Daoy (cell line): ENCODE measurements at places on chromosomes 2 and 18. TPM values are rescaled to one million over a fixed set of nuclear protein-coding genes. Genes with fewer than 3 reads are reported as not detected.
A peak's percentile ranks its signal among the peaks of the same experiment; 100 is the strongest.

GRCh38 chr18:10169064-10169562 is 255.3 kb downstream of the VAPA start:
- peak; percentile 76 for DNase-seq

DNA sequence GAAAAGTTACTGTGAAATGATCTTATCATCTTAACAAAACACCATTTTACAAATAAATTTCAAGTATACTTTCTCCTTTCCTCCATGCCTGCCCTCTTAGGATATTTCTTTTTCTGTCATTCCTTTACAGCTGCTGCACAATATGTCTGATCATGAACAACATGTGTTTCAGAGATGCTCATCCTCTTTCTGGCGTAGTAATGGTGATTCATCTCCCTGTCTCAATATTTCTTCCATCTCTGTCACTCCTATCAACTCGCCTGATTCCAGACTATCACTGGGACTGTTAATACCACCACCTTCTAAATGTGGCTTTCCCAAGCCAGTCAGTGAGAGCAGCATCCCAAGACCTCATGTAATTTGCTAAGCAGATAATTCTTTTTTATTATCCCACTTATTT is 290.5 kb downstream of the GULP1 start:
- no peak for DNase-seq

GRCh38 chr2:47190188-47190881 is 35.2 kb upstream of the STPG4 start:
- DNase-seq = peak; percentile 65

DNA sequence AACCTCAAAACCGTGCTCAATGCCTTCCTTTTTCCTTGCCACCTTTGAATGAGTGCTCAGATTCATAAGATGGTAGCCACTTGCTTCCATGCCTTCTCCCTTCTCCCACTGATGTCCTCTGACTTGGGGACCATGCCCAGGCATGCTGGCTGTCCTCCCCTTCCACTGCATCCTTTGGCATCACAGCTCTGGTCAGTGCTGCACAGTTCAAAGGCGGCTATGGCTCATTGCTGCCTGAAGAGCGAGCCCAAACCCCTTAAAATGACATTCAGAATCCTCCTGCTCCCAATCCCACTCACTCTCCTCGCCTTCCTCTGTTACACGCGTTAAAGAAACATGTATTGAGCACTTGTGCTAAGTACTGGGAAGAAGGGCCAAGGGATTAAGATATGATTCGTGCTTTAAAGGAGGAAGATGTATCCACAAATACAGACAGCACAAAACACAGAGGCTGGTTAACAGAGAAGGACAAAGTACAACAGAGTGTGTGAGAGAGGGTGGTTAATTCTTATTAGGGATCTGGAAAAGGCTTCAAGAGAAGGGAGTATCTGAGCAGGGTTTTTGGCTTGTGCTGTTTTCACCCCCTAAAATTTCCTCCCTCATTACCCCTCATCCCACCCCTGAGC is 81.8 kb downstream of the CERKL start:
- DNase-seq = no peak

Gene MLPH
- total RNA-seq = 53.1 and 58.8 TPM in 2 replicates

GRCh38 chr2:172531309-172531708 is 24.6 kb upstream of the PDK1 start:
- no peak for DNase-seq

DNA sequence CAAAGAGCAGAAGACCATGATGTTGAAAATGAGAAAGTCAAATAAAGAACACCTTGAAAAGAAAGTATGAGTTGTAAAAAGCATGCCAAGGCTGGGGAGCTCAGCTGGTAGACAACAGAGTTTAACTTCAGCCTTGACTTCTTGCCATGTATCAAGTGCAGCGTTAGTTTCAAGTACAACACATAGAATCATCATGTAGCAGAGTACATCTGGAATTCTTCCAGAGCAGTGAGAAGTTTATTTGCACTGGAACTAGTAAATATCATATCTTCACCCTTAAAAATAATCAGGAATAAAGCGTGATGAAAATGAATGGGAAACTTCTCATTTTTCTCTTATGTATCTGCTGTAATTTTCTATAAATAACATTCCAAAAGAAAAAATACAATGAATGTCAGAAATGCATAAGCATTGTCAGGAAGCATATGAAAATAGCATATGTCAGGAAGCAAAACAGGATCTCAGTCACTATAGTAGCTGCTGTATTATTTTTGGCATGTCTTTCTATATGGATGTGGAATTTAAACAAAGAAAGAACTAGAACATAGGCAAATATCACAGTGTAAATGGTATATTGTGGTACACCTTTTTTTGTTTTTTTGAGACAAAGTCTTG is 10.1 kb upstream of the SULT1C4 start:
- DNase-seq = no peak

Gene TRABD2A
- total RNA-seq = 4.4 and 4.7 TPM in 2 replicates
